ENCODE measurements at places on chromosomes 2 and 18.

GRCh38 chr2:239153806-239154591 lies 246.8 kb downstream of the HDAC4 start:
- DNase-seq, result no peak

DNA sequence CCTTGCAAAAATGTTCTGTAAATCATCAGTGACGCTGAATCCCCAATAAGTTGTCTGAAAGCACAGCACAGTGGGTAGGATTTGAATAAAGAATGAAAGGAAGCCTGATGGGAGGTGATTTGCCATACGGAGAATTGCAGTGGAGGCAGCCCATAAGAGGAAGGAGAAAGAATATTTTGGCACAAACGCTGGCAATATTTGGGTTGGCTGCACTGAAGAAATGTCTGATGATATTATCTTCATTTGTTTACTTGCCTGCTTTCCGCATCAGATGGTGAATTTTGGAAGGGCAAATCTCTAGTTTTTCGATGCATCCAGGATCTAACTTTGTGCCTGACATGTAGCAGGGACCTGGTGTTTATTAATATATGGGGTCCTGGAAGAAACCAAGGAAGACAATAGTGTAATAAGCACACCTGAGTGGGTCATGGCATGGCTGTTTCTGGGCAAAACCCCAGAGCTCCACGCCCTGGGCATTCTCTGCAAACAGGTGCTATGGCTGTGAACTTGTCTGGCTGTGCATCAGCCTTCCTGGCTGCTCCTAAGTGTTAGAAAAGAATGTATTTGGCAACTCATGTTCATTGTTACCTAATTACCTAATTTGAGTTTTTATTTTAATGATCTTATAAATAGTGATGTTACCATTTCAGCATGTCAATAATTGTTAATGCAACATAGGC lies 5.9 kb downstream of the GALR1 start:
- DNase-seq, result no peak

GRCh38 chr2:172806493-172806892 lies 70.8 kb downstream of the RAPGEF4 start:
- DNase-seq, result no peak

DNA sequence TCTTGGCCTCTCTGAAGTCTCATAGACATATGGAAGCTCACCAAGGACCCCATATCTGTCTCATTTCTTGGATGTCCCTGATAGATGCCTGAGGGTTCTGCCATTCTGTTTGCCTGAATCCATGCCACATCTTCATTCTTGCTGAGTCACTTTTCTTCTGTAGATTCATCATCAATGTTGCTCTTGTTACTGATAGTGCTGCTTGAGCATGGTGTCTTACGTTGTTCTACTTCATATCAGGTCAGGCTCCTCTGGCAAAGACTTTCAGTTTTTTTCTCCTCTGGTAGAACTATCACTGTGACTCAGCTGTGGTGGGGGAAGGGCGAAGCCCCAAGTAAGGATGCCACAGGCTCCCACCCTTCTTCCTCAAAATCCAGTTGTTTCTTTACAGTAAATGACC lies 885.2 kb downstream of the DCDC2C start:
- no peak for DNase-seq

DNA sequence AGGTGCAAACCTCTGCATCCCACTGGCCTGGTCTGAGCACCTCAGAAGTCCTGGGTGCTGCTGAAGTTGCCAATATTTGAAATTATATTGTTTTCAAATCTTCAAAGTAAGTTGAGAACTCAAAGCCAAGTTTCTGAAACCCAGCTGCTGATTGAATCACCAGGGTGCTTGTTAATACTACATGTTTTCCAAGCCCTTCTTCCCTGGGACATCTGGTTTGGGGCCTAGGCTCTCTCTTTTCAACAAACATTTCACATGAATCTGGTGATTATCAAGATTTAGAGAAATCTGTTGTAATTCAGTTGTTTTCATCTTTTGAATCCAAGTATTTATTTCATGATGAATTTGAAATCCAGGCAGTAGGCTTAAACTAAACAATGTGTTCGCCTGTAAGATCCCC lies 24.4 kb downstream of the MLPH start:
- DNase-seq, result no peak

DNA sequence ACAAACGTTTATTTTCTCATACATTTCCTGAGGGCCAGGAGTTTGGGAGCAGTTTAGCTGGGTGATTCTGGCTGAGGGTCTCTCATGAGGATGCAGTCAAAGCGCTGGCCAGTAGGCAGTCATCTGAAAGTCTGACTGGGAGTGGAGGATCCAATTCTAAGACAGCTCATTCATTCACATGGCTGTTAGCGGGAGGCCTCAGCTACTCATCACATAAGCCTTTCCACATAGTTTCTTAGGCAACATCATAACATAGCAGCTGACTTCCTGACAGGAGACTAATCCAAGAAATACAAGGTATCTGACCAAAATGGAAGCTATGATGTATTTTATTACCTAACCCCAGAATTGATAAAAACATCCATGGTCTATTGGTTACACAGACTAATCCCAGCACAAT lies 2.9 kb upstream of the MRPL44 start:
- DNase-seq, result no peak

- no peak for DNase-seq
Measured at GRCh38 chr2:163828771-163829170, 93.0 kb upstream of the FIGN start.

- DNase-seq, result no peak
Measured at GRCh38 chr2:195542067-195542466, 115.0 kb upstream of the SLC39A10 start.

DNA sequence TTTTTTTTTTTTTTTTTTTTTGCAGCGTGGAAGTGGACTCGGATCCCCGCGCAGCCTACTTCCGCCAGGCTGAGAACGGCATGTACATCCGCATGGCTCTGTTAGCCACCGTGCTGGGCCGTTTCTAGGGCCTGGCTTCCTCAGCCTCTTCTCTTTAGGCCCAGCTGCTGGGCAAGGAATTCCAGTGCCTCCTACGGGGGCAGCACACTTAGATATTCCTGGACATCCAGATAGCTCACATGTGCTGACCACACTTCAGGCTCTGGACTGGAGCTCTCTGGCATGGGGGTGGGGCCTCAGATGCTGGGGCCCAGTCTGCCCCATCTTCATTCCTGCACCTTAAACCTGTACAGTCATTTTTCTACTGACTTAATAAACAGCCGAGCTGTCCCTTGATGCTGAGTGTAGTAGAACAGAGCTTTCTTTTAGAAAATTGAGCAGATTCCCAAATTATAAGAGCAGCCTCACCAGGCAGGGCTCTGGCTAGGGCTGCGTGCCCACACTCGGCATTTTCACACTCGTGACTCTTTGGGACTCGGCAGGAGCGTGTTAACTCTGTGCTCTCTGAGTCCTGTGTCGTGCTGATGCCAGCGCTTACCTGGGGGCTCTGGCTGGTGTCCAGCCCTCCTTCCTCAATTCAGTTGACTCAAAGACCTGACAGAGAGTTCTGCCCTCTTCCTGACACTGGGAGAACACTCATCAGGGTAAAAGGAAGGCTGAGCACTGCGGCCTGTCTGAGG lies 19.3 kb downstream of the SLC30A3 start:
- no peak for DNase-seq

GRCh38 chr18:34726286-34727004 lies 16.3 kb downstream of the DTNA start:
- no peak for DNase-seq

GRCh38 chr2:26039603-26040323 lies 5.9 kb downstream of the RAB10 start:
- no peak for DNase-seq

Measured in activated CD8-positive, alpha-beta memory T cell treated with anti-CD3 and anti-CD28 coated beads for 24 hours (primary cell).